NCI-H446 treated with DMSO at 0.1 percent for 48 hours (cell line): ENCODE measurements at places on chromosomes 5 and 9.

DNA sequence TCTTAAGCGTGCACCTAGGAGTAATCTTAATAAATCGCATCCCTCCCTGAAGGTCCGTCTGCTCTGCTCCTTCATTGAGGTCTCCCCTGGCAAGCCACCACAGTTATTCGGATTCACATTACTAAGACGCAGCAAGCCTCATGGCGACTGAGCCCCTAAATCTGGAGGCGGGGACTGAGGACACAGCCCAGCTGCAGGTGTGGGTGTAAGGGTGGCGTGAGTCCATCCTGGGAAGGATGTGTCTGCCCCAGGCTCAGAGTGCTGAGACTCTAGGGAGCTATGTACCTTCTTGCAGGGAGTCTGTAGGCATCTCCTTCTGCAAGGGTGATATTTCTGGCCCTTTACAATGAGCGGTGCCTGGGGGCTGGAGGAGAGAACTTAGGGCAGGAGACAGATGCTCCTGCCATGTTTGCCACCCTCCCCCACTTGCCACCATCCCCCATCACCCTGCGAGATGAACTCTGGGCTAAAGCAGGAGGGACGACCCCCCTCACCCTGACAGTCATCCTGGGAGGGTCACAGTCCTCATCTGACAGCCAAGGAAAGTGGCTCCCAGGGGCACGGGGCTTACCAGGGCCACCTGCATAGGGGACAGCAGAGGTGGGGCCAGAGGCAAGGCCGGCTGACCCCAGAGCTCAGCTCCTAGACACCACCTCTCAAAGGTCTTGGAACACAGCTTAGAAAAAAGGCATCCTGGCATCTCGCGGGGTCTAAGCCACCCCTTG, 76.4 kb upstream of the FCN1 start:
- no peak for DNase-seq

GRCh38 chr9:93316726-93317494, 133.0 kb downstream of the WNK2 start:
- DNase-seq: no peak

- DNase-seq: no peak
These were observed 206.9 kb downstream of the FSTL4 start for GRCh38 chr5:133405275-133406034.

DNA sequence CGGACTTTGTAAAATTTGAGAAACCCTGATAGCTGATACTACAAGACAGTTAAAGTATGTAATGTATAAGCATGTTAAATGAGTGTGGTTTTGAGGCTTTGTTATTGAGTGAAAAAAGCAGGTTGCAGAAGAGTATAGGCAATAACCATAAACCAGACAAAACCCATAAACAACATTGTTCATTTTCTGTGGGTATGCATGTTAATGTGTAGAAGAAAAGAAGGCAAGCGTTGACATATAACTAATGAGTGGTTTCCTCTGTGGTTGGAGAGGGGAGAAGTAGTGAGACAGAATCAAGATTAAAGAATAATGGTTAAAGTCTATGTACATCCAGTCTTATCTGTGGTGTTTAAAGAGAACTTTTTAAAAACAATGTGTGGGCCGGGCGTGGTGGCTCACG, 26.2 kb downstream of the RAD23B start:
- no peak for DNase-seq

DNA sequence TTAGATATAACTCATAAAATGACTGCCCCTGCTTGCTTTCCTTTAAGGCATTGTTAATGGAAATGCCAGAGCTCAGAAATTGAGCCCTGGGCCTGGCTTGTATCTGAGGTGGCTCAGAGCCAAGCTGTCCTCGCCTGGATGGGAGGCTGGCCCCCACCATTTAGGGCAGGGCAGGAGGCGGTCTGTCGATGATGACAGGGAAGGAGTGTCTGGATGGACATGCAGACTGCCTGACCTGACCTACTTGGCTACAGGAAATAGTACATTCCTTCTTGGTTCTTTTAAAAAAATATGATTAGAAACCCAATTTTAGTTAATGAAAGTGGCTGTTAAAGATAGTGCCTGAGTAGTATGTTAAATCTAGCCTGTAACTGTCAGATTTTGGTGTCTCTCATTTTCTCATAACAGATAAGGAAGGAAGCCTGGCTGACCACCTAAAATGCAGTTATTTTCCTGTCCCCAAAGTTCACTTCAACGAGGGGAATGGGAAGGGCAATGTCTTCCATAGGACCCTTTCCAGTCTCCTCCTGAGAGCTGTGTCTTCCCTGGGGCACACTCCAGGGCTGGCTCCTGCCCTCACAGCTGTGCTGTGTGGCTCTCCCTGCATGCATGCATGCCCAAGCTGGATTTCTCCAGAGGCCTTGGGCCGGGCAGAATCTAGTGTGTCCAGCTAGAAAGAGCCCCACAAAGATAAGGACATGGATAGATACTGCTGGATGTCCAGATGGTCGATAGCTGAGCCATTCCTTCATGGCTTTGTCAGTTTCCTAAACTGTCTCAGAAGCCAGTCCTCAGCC, 42.3 kb downstream of the MACROH2A1 start:
- DNase-seq: no peak
